A172 (cell line): ENCODE measurements at places on chromosomes 2 and 18.

DNA sequence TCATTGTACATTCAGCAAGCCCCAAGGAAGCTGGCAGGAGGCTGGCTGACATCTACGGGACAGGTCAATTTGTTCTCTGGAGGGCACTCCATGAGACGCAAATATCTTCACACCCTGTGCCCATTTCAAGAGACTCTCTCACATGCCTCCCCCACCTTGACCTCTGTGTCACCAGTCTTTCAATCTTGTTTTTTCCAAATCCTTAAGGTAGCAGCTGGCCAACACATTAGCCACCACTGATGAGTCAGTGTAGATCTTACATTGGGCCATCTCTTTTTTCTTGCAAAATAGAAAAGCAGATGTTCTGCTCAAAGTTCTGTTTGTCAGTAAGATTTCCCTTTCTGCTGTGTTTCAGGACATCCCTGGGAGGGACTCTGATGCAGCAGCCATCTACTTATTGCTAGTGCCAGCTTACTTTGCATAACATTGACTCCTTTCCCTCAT, 1.7 kb upstream of the DPP4 start:
- DNase-seq: no peak

DNA sequence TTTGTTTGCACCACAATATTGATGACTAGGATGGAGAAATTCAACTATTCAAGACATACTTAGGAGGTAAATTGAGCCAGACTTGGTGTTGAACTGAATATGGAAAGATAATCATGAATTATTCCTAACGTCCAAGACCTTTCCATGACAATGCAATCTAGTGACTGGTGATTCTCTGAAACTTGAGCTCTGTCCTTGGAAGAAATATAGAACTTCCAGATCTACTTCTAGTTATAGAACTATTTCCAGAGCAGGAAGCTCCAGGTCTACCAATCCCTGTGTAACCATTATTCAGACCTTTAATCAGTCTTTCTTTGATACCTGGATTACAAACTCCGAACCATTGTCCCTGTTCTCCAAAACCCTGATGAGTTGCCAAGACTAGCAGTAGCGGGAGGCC, 272.6 kb upstream of the SLC14A2 start:
- no peak for DNase-seq

DNA sequence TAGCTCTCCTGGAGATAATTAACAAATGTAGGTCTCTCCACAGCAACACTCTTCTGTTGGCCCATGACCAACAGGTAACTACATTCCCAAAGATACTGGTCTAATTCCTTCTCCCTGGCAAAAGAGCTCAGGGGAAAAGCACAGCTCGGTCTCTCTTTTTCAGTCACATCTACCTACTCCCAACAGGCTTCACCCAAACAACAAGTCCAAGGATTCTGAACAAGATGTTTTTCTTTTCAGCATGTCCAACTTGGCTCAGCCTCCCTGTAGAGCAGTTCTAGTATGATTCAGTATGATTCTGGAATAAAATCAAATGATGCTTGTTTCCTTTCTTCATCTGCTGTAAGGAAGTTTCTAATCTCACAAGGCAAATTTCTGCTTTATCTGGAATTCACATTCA, 1704.8 kb upstream of the PIK3C3 start:
- DNase-seq: no peak

- no peak for DNase-seq
Observed at GRCh38 chr18:48340560-48340959, 68.6 kb downstream of the ZBTB7C start.

GRCh38 chr18:48994926-48995835, 44.4 kb upstream of the SMAD7 start:
- no peak for DNase-seq

DNA sequence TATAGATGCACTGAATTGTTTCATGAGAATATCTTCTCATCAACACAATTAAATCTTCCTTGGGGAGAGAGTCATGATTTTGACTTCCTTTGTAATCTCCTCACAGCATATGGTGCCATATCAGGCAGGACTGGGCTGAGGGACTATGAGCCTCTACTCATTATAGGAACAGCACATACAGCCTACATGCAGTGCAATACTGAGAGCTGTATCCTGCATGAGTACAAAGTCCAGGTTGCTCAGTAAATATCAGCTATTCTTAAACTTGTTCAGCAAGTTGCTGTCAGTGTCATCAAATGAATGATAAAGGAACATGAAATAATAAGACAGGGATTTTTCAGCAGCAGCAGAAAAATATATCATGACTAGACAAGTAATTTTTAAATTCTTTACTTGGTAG, 10.8 kb downstream of the DLGAP1 start:
- DNase-seq: no peak

- DNase-seq: no peak
Observed at GRCh38 chr2:45344071-45344470, 267.0 kb downstream of the SRBD1 start.

GRCh38 chr2:13667415-13667757, 950.6 kb downstream of the TRIB2 start:
- no peak for DNase-seq

GRCh38 chr2:12549641-12550040, 167.1 kb upstream of the TRIB2 start:
- DNase-seq: no peak

DNA sequence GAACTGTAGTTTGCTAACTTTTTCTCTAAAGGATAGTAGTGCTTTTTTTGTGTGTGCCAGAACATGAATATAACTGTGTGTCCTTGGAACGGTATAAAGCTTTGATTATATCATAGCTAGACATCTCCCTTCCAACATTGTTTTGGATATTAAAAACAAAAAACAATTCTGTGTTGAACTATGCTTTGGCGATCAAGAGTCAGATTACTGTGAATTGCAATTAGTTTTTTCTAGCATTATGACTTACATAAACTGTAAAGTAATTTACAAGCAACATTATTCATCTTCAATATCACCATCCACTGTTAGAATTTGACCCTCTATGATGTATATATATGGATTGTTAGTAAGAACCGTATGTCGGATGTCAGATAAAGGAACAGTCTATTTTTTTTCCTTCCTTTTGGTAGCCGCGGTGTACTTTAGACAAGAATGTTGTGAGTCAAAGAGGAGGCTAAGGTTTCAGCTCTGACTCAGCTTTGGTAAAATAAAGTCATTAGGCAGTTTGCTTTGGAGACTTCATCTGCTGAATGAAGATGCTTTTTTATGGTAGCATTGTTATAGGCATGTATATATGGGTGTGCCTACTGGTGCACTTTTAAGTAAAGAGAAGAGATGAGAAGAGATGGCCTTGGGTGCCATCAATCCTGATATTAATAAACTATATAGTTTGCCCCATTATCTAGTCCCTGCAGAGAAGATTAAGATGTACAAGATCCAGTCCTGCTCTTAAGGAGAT, 76.4 kb downstream of the LTBP1 start:
- peak; percentile 68 for DNase-seq

- DNase-seq: no peak
Observed at GRCh38 chr2:66899109-66899508, 464.2 kb downstream of the MEIS1 start.

DNA sequence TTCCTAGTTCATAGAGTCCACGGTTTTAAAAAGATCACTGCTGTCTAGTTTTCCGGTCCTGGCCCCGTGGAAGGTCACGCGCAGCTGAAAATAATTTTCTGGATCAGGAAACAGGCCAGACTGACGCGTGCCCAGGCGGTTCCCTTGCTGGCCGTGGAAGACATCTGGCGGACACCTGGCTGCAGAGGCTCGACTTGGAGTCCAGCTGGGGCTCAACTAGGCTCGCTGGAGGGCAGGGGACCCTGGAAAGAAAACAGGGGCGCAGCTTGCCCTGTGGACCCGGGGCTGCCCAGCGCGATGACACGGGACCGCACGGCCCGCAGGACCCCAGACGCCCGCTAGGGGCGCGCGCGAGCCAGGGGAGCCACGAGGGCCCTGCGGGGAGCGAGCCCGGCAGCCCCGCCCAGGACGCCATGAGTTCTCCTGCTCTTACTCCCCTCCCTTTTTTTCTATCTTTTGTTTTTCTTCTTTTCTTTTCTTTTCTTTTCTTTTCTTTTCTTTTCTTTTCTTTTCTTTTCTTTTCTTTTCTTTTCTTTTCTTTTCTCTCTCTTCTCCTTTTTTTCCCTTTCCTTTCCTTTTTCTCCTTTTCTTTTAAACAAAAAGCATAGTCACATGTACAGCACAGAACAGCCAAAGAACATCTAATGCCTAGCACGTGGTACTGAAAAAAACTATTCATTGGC, 43.2 kb upstream of the UBE2F start:
- no peak for DNase-seq

DNA sequence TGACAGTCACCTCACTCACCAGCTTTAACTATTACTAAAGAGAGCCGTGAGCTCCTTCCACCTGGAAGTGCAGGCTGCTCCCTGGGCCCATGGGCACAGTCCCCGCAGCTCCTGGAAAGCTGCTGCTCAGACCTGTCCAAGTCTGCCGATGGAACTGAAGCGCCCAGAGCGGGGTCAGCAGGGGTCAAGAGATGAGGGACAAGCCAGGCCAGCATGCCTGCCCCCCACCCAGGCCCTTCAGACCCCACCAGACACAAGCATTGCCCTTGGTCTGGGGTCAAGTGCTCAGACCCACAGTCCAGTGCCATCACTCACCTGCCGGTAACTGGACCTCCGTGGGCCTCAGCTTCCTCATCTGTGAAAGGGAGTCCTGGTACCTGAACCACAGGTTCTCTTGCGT, 59.9 kb downstream of the BIN1 start:
- DNase-seq: no peak

- DNase-seq: peak; percentile 3
Observed at GRCh38 chr18:25827228-25827627, 263.2 kb downstream of the SS18 start.

GRCh38 chr2:136394136-136395060, 276.4 kb upstream of the CXCR4 start:
- no peak for DNase-seq

DNA sequence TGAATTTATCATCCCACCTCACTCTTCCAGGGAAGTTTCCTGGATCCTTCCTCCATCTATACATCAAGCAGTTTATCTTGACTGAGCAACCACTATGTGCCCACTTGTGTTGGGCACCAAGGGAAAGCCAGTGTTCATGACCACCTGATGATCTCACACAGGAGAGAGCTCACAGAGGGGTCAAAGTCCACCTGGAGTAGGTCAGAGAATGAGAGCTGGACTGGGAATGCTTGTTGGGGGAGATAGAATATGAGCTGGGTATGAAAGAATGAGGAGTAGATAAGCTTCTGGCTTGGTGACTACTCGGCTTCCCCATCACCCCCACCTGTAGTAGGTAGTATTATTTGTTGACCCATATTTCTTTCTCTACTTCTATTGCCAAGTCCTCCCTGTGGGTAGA, 72.2 kb upstream of the CYRIA start:
- DNase-seq: no peak

DNA sequence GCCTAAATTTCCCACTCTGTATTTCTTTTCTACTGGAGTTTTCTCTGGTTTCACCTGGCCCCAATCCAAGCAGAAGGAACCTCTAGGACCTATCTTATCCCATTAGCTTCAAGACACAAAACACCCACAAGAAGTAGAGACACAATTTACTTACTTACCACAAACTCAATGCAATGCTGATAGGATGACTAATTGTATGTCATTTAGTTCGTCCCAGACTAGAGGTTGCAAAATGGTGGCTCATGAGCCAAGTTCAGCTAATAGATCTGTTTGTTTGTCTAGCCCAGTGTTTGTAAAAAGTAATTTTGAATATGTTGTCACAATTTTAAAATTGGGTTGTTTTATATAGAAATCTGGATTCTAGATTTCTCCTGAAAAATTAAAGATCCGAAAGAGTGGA, 34.7 kb upstream of the ZSWIM2 start:
- DNase-seq: no peak

- no peak for DNase-seq
Observed at GRCh38 chr2:112020561-112020960, 34.5 kb upstream of the TMEM87B start.

- DNase-seq: no peak
Observed at GRCh38 chr2:215352602-215353001, 40.7 kb downstream of the ATIC start.

DNA sequence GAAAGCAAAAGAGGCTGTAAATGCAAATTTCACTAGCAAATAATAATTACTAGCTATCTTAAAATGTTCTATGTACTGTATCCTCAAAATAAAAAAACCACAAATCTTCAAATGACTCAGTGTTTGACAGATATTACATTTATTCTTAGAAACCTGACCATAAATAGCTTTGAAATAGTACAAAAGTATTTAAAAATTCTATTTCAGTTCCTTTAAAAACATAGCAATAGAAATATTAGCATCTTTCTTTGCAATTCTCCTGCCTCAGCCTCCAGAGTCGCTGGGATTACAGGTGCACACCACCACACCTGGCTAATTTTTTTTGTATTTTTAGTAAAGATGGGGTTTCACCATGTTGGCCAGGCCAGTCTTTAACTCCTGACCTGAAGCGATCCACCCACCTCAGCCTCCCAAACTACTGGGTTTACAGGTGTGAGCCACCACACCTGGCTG, 50.6 kb downstream of the MSH6 start:
- no peak for DNase-seq

DNA sequence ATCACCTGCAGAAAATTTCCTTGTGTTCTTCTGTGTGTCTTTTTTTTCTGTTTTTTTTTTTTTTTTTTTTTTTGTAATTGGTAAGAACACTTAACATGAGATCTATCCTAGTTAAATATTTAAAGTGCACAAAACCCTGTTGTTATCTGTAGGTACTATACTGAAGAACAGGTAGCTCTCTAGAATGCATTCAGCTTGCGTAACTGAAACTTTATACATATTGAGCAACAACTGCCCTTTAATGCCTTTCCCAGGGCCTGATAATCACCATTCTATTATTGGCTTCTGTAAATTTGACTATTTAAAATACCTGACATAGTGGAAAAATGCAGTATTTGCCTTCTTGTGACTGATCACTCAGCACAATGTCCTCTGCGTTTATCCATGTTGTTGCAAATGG, 701.8 kb downstream of the SUCLG1 start:
- DNase-seq: no peak

DNA sequence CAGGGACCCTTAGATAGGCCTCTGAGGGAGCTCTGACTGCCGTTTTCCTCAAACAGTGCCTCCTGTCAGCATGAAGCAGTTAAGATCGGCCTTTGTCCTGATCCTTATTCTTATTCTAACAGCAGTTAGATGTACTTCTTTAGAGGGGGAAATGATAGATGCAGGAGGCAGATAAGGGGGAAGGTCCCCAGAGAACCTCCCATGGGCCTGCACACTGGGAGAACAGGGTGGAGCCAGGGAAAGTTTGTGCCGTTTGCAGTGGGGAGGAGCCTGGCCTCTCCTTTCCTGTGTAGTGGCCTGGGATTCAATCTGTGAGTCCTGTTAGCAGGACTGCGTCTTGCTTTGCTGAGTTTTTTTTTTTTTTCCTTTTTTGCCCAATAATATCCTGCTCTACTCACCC, 7.9 kb upstream of the INPP4A start:
- no peak for DNase-seq

- DNase-seq: no peak
Observed at GRCh38 chr18:4639628-4640310, 184.7 kb upstream of the DLGAP1 start.

GRCh38 chr2:173407646-173408045, 53.0 kb downstream of the CDCA7 start:
- no peak for DNase-seq

GRCh38 chr2:167946441-167946841, 301.0 kb downstream of the STK39 start:
- no peak for DNase-seq
